GM06990 (cell line): ENCODE measurements at places on chromosomes 5 and 9.

DNA sequence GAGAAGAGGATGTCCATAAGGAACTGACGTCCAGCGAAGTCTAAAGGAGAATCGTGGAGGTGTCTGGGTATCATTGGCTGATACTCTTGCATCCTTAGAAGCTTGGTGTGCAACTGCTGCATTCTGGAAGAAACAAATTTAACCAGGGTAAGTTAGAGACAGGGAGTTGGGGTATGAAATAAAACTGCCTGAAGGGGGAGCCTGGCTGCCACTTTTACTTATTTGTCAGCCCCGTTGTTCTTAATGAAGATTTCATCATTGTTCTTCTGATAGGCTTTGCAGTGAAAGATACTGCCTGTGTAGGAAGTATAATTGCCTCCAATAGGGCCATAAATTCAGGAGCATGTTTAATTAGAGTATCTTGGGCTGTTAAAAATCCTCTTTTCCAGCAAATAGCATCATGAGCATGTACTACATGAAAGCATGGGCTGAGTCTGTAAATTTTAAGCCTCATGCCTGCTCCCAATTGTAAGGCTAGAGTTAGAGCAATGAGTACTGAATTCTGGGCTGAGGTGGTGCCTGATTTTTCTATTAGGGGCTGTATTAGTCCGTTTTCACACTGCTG is 1264.5 kb upstream of the ACO1 start:
- no peak for DNase-seq

DNA sequence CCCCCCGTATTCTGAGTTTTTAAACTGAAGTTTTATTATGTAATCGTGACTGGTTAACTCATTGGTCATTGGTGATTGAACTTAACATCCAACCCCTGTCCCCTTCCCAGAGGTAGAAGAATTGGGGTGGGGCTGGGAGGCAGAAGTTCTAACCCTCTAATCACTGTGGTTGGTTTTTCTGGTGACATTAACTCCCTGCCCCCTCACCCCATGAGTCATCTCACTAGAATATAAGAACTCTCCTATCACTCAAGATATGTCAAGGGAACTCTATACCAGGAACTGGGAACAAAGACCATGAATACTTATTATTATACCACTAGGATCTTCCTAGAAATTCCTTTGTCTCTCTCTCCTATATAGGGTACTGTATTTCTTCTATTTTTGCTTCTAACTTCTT is 52.3 kb upstream of the CAVIN4 start:
- DNase-seq: no peak

DNA sequence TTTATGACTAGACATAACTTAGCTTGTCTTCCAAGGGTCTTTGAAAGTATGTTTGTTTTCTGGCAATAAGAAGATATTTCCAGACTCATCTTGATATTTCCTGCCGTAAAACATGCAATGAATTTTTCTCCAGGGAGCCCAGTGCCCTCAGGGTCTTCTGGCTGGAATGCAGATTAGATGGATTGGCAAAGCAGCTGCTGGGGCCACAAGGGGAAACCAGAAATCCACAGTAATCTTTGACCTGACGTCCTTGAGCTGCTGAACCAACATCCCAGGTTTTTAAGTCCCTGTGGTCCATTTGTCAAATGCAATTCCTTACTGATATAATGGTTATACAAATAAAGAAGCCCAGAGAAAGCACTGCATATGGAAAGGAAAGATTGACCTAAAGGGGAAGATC is 93.0 kb downstream of the THBS4 start:
- no peak for DNase-seq

- DNase-seq: no peak
Observed at GRCh38 chr9:136808806-136809158, 1.0 kb downstream of the RABL6 start.

GRCh38 chr9:118929287-118929686 is 439.9 kb downstream of the BRINP1 start:
- DNase-seq: no peak

- DNase-seq: no peak
Observed at GRCh38 chr5:169789417-169789940, 152.4 kb downstream of the DOCK2 start.

DNA sequence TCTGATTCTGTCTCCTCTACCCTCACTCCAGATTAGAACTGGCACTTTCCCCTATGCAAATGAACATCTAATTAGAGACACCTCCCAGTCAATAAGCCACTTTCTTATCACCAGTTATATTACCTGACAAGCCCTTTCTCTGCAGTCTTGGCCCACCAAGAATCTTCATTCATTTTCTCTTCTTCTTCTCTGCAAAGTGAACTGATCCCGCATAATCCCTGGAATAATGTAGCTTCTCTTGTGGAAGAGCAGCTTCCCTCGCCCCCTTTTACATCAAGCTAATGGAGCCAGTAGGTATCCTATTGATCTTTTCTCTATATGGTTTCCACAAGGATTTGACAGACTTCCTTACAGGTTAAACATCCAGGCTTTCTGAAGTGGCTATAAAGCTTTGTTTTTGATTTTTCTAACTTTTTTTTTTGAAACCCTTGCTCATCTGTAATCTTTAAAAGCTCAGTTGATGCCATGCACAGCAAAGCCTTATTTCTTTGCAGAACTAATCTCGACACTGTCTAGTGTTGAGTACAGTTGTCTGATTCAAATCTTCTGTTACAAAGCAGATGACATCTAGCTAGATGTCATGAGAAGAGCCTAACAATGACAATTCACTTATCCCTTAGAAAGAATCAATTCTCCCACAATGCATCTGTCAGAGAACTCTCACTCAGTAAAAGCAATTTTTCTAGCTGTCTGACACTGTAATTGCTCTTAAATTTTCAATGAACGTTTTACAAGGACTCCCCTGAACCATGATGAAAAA is 281.4 kb downstream of the ISL1 start:
- no peak for DNase-seq

DNA sequence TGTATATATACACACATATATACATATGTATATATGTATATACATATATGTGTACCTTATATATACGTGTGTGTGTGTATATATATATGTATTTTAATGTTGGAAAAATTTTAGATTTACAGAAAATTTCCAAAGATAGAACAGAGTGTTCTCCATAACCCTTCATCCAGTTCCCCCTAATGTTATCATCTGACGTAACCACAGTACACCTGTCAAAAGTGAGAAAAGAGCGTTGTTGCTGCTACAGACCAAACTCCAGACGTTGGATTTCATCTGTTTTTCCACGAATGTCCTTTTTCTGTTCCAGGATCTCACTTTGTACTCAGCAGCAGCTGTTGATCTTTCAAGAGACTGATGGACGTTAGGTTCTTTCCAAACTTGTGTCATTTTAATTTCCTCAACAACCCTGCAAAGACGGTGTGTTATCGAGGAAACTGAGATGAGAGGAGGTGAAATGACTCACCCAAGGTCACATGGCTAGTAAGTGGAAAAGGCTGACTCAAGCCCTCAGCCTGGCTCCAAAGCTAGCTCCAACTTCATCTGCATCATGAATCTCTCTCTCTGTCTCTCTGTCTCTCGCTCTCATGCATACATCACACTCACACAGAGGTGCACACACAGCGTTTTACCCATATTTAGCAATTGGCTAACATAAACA is 17.0 kb upstream of the NTNG2 start:
- DNase-seq: no peak

- no peak for DNase-seq
Observed at GRCh38 chr5:65199993-65200675, 281.6 kb downstream of the ADAMTS6 start.
